ENCODE measurements at places on chromosomes 4 and X. TPM values are rescaled to one million over a fixed set of nuclear protein-coding genes. Genes with fewer than 3 reads are reported as not detected.

The CLCN4 gene
- 0.36 TPM for total RNA-seq

The PPARGC1A gene
- 5.2 TPM for total RNA-seq

The CXCL10 gene
- total RNA-seq: 1.5 TPM

The RASL11B gene
- not detected for total RNA-seq

The NPY1R gene
- not detected for total RNA-seq

The BRS3 gene
- not detected for total RNA-seq

The CT45A2 gene
- not detected for total RNA-seq

Measured in melanocyte of skin (primary cell).